Skeletal muscle cell (primary cell): ENCODE measurements at places on chromosomes 7 and 10.

DNA sequence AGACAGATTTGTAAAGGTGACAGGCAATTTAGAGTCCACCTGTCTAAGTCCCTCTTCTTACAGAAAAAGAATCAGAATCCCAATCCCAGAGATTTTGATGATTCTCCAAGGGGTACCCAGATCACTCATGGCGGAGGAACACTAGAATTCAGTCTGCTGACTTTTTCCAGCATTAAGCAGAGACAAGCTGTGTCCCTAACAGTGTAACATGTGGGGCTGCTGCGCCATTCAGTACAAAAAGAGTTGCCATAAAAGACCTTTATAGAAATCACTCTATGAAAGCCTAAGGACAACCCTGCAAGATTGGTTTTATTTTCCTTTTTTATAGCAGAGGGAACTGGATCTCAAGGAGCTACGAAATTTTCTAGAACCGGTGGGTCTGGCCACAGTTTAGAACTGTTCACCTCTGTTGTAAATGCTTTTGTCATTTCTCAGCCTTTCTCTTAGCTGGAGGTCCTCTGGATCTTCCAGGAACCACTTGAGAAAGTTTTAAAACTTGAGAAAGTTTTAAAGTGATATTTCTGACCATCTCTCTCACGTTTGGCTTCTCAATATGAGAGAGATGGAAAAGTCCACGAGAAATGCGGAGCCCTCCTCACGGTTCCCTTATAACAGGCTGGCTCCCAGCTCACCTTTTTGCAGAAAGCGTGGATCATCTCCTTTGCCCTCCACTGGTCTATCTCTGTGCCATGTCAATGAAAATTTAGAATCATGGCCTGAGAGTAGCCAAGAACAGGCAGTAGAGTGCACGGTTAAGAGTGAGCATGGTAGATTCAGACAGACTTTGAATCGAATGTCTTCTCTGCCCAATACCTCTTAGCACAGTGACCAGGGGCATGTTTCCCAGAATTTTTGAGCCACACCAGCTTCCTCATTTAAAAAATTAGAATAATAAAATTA lies 826 bp downstream of the GIMAP7 start:
- no peak for DNase-seq

DNA sequence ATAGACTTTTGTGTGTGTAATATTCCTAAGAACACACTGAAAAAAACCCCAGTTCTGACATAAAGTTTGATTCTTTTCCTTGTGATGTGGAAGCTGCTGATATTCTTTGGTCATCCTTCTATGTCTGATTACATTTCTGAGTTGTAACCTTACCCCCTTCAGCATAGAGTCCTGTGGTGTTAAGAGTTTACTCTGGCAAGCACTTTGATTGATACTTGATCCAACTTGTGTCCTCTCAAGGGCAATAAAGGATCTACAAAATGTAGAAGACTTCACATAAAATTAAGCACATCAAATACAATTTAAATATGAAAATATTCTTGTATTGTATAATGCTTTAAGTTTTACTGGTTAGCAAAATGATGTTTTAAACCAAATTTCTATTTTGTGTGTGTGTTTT lies 221.7 kb upstream of the DKK1 start:
- no peak for DNase-seq

GRCh38 chr7:30796105-30796869 lies 25.1 kb downstream of the MINDY4 start:
- peak; percentile 31 for DNase-seq

GRCh38 chr10:71193516-71193915 lies 18.9 kb upstream of the UNC5B start:
- DNase-seq = no peak

DNA sequence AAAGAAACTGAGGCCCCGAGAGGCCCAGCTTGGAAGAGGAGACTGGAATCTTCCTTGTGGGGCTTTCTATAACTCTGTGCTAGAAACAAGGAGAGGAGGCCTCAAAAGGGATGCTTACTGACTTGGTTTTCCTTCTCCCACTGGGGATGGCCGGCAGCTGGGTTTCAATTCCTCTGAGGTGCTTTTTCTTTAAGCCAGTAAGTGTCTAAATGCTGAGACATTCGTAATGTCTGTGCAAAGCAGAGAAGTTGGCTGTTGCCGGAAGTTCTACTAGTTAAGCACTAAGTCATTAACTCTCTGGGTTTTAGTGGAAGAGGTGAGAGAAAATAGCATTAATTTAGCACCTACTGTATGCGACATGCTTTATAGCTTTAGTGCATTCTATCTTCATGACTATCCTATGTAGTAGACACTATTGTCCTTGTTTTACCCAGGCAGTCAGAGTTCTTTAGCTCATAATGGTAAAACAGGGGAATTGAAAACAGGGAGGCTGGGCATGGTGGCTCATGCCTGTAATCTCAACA lies 135.2 kb downstream of the RGS10 start:
- no peak for DNase-seq

- DNase-seq = peak; percentile 14
Measured at GRCh38 chr10:25522294-25522693, 347.5 kb downstream of the GPR158 start.

DNA sequence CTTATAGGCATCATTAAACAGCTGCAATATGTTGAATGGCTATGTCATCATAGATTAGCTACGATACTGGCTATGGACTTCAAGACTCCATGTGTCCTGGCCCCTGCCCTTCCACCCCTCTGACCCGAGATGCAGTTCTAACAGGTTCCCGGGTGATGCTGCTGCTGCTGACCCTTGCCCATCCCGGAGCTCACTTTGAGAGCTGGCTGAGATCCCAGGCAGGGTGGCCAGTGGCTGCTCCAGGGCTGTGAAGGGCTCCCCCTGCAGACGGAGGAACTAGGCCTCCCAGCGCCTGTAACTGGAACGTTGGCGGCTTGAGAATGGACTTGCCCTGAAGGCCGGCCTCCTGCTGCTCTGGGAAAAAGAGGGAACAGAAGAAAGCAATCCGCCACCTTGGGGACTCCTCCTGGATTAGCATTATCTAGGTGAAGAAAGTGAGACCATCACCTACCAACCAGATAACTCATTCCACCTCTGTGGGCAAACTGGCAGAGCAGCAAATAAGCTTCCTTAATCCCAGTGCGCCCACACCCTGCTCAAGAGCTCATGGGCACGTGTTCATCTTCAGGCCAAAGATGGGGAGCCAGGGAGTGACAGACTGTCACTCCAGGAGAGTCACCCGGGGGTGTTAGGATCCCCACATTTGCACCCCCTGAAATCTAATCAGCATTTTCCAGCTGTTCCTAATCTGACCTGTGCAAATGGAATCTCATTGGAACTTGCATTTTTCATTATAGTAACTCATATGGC lies 56.8 kb downstream of the PARP12 start:
- DNase-seq = no peak

- no peak for DNase-seq
Measured at GRCh38 chr7:50656141-50656895, 91.1 kb upstream of the DDC start.

DNA sequence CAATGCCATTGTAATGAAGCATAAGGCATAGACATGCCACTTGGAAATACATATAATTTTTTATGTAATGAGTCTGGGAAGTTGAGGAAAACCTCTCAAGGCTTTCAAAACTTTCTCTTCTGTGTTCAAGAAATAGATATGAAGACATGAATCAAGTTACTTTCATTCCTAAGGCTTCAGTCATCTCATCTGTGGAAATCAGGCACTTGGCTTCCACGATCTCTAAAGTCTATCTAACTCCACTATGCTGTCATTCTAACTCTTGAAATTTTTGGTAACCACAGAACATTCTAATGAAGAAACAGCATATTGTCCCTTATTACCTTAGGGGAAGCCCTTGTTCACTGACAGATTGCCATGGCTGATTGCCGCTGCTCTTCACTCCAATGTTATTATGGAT lies 242.6 kb downstream of the CNTNAP2 start:
- DNase-seq = no peak

DNA sequence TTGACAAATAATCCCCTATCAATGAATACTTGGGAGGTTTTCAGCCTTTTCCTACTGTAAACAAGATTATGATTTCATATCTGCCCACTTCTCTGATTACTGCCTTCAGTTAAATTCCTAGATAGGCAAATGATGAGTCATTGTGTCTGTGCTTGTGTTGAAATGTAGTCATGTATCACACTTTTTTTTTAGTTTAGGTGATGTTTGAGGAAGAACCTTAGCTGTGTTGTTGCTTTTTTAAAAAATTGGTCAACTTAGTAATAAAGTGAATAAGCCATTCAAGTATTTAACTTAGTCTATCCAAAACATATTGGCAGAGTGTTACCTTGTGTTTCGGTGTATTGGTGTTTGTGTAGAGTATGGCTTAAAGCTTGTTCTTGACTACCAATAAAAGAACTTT lies 60.0 kb downstream of the WAC start:
- peak; percentile 28 for DNase-seq

DNA sequence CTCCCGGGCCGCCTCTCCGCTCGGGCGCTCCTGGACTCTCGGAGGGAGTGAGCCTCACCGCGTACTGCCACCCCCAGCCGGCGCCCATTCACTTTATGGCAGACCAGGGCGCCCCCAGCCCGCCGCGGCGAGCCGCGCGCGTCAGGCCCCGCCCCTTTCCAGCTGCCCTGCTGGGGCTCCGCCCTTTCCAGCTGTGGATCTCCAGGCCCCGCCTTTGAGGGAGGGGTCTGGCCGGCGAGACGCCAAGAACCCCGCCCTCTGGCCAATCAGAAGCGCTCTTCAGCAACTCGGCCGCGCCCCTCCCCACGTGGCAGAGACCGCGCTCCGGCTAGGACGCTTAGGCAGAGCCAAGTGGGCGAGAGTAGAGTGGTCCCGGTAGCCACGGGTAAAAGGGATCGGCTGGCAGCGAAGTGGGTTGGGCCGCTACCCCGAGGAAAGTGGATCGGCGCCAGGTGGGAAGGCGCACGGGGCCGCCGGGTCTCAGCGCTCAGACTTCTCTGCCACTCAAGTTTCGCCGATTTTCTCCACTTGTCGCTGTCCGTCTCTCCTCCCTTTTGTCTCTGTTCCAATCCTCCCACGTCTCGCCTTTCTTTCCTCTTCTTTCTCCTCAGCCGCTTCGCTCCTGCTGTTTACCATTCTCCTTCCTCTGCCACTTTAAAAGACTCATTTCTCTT lies at the start of gene PITX3:
Gene PITX3 (minus strand): TSS at position 69 of the 674 bp plus-strand sequence. CDS start 9,432 bp downstream, outside the sequence.
- DNase-seq = peak; percentile 77

DNA sequence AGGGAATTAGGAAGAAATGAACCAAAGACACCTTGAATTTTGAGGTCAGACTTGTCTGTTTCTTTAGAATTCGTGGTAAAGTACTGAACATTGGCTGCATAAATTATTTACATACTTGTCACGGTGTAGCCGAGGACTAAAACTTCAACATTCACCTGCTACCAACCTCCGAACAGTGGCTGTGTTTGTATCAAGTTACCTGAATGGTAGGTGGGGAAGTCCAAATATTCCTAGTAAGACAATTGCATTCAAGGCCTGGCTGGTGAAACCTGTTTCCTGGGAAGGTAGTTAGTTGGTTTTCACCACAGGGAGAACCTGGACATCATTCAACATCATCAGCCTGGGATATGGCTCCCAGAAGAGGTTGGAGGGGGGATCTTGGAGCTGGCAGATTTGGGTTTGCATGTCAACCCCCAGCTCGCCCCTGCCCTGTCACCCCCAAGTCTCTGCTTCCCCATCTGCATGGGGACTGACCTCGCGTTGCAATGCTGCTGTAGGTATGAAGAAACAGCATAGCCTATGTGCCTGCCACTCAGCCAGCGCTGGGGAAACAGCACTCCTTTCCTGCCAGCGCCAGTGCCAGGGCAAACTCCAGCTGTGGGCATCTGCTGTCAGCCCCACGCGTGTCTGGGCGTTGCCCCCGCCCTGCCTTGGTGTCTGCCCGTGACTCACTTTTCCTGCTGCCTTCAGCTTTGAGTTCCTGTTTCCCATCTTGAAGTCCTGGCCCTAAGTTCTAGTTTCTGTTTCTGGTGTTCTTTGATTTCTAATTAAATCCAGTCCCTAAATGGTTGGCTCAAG lies 12.7 kb upstream of the LARP4B start:
- DNase-seq = peak; percentile 19

GRCh38 chr7:44631458-44632115 lies 25.2 kb downstream of the OGDH start:
- no peak for DNase-seq

DNA sequence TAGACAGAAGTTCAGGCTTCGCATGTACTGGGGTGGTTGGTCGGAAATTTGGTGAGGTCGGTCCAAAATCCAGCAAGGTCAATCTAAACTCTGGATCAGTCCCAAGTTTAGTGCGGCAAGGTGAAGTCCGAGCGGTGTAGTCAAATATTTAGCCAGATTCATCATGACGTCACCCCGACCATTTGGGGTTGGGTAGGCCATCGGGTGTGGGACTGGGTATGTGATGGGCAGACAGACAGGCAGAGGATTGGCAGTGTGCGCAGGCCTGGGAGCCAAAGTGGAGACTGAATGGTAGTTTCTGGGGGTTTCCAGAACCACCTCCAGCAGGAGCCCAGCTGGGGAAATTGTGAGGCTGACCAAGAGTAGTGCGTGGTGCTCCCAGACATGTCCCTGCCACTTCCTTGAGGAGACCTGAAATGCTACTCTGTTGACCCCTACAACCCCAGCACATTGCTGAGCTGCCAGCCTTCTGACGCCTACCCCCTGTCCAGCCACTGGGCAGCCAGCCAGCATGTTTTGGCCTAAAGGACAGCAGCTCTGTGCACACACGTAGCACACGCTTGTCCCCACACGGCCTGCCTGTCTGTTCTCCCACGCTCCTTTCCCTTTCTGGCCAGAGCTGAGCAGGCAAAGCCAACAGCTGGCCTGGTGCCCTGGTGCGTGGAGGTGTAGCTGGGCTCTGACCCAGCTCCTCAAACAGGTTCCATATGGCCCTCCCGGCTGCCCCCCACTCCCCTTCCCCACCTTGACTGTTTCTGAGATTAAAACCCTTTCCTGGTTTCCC lies 55.9 kb downstream of the FAM241B start:
- DNase-seq = peak; percentile 15

DNA sequence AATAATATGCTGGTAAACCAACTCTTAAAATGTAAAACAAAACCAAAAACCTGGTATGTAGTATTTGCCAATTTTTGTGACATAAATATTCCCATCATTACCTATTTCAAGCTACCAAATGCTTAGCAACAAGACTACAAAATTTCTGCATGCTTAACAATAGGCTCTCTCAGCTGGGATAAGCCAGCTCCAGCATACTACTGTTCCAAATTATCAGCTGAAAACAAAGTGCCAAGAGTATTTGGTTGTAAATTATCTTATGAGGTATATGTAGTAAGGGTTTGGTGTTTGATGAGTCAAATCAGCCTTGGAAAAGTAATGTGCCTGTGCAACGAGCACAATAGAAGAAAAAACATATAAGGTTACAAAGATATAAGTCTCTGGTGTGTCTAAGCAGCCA lies 263.2 kb downstream of the HGF start:
- DNase-seq = no peak

- DNase-seq = no peak
Measured at GRCh38 chr10:113712755-113713639, 33.3 kb downstream of the CASP7 start.

GRCh38 chr7:140616328-140616727 lies 24.3 kb downstream of the DENND2A start:
- no peak for DNase-seq
